ENCODE measurements at places on chromosomes 1 and 21.

GRCh38 chr1:67019600-67020136, 34.3 kb downstream of the SLC35D1 start:
- no peak for DNase-seq

GRCh38 chr1:15246960-15247614, at the start of gene FHAD1:
Gene FHAD1 (plus strand): TSS chr1:15247223. CDS start chr1:15251785, 4,562 bp downstream.
- peak; percentile 46 for DNase-seq

DNA sequence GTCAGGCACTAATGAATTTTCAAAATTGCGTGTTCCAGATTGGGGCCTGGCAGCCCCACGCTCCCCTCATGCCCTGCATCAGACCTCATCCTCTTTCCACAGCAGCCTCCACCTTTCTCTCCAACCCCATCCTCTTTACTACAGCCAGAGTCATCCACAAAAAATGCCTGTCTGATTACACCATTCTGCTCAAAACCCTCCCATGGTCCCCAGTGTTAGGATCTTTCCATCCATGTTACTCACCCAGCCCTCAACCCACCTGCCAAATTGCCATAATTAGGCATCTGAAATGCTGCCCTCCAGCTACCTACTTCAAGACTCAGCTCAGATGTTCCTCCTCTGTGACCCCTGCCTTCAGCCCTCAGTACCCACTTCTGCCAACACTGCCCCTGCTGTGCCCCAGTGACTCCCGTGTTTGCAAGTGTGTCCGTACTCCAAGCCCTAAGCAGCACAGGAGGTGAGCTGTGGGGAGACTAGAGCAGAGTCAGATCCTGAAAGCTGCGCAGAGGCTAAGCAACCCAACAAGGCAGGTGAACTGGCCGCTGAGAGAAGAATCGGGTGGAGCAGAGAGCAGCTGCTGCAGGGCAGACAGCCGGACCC, 715 bp upstream of the ARTN start:
- no peak for DNase-seq

GRCh38 chr21:35333831-35334618, 284.9 kb upstream of the RUNX1 start:
- no peak for DNase-seq

DNA sequence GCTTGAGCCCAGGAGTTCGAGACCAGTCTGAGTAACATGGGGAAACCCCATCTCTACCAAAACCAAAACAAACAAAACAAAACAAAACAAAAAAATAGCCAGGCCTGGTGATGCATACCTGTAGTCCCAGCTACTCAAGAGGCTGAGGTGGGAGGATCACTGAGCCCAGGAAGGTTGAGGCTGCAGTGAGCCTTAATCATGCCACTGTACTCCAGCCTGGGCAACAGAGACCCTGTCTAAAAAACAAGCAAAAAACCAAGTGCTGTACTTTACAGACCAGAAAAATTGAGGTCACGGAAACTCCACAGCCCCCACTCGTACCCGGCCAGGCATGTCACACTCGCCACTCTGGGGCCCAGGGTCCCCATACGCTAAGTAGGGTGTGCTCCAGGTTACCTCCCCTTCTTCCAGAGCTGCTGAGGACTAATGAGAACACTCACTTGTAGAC, 22.9 kb downstream of the ATP2B4 start:
- DNase-seq = peak; percentile 13

GRCh38 chr1:16293538-16293937, 56.6 kb upstream of the CPLANE2 start:
- no peak for DNase-seq

- DNase-seq = peak; percentile 44
These were observed 747 bp downstream of the STX6 start for GRCh38 chr1:181021811-181022434.

GRCh38 chr1:189605226-189605625, 872.4 kb downstream of the BRINP3 start:
- no peak for DNase-seq

- peak; percentile 67 for DNase-seq
These were observed 34.2 kb downstream of the BATF3 start for GRCh38 chr1:212665241-212666115.

GRCh38 chr1:203673550-203674411, 47.1 kb downstream of the ATP2B4 start:
- no peak for DNase-seq

Data from activated CD4-positive, alpha-beta T cell treated with anti-CD3 and anti-CD28 coated beads for 24 hours (primary cell).